Activated effector memory CD4-positive, alpha-beta T cell treated with Interleukin-2 at 50 U/mL for 16 hours (primary cell): ENCODE measurements at places on chromosomes 7 and 10.

- peak; percentile 85 for DNase-seq
Measured at GRCh38 chr7:3300651-3301448, at the start of gene SDK1. SDK1 (plus strand) TSS chr7:3301252; CDS start chr7:3301587, 335 bp downstream.

DNA sequence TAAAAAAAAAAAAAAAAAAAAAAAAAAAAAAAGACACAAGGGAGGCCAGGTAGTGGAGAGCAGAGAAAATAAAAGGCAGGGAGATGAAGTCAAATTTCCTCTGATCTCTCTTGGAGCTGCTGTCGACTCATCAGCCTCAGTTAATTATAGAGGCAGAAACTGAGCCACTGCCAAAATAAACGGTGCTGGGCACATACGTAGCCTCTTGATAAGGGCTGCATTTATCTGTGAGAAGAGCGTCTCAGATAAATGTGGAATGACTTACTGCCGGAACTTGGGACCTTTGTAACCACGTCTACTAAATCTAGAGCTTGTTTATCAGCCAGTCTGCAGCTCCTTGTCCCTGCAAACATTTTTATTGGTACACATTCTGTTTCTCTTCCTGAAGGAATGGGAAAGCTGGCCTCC is 162.3 kb downstream of the BAMBI start:
- no peak for DNase-seq

DNA sequence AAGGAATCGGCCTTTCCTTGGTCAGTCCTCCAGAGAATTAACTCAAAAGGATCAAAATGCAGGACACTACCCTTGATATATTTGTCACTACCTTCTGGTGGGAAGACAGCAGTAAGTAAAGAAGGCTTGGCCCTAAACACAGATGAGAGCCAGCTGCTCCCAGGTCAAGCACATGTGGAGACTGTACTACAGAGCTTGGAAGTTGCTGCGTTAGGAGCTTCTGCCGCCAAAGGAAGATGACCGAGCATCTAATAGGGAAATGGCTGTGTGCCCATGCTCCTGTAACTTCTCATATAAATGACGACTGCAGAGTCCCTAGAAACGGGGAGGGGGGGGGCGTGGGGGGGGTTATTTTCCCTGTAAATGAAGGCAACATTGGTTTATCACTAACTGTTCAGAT is 59.0 kb downstream of the PODXL start:
- DNase-seq, result no peak

- no peak for DNase-seq
Measured at GRCh38 chr7:92880212-92881090, 44.1 kb upstream of the CDK6 start.

DNA sequence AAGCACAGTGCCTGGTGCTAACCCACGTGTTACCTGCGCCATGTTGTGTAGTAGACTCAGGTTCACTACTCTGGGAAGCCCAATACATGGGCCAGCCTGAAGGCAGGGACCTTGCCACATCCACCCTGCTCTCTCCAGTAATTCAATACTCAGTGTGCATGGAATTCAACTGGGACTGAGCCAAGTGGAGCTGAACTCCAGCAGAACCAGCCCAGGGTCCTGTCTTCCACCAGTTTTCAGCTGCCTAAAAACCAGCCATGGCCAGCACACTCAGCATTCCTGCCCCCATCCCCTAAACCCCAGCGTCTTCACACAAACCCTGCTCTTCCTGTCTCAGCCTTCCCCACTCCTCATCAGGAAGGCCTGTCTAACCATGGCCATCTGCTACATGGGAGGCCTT is 15.4 kb downstream of the FGF8 start:
- DNase-seq, result no peak

DNA sequence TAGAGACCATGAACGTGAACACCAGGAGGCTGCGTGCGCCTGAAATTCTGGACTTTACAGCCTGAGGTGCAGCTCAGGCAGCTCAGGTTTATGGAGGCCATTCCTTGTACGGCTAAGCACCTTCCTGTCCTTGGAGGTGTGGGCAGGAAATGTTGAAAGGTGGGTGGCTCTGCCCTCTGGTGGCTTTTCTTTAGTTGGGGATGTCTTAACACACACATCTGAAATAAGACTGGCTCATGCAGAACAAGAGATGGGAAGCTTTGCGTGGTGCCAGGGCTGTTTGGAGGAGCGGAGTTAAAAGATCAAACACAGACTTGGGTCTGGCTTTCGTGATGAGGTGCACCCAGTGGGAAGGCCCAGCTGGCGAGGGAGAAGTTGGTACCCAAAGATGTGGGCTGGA is 64.1 kb downstream of the DOCK1 start:
- DNase-seq, result no peak

GRCh38 chr10:110275128-110275729 is 29.5 kb downstream of the SMNDC1 start:
- no peak for DNase-seq

DNA sequence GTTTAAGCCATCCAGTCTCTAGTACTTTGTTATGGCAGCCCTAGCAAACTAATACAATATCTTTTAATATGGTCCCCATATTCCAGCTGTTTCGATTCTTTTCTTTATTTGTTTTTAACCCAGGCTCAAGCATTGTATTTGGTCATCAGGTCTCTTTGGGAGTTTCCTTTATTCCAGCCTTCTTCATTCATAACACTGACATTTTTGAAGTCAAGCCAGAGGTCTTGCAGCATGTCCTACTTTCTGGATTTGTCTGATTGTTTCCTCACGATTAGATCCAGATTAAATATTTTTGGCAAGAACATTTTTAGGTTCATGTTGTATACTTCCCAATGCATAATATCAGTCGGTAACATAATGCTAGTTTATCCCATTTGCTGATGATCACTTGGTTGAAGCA is 11.8 kb downstream of the SLC25A13 start:
- no peak for DNase-seq

DNA sequence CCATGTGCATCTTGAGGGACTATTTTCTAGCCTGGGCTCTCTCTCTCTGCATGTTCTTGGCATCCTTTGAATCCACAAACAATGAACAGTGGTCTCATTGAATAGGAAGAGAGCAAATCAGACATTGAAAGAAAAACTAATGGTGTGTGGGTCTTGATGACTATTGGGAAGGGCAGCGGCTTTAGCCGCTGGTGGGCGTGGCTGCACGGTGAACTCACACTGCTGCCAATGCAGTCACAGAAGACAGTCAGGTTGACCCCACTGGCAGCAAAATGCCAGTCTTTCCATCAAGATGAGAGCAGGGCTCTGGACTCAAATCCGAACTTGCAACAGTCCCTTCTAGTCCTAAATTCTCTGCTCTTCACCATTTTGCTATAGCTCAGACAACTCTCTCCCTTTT is 91.0 kb downstream of the ADARB2 start:
- DNase-seq, result no peak

- DNase-seq, result no peak
Measured at GRCh38 chr10:98135222-98135899, 904 bp downstream of the R3HCC1L start.

GRCh38 chr10:45408421-45409319 is 34.7 kb downstream of the ALOX5 start:
- no peak for DNase-seq
